Astrocyte of the cerebellum (primary cell): ENCODE measurements at places on chromosomes 6 and 20.
A peak's percentile ranks its signal among the peaks of the same experiment; 100 is the strongest.

DNA sequence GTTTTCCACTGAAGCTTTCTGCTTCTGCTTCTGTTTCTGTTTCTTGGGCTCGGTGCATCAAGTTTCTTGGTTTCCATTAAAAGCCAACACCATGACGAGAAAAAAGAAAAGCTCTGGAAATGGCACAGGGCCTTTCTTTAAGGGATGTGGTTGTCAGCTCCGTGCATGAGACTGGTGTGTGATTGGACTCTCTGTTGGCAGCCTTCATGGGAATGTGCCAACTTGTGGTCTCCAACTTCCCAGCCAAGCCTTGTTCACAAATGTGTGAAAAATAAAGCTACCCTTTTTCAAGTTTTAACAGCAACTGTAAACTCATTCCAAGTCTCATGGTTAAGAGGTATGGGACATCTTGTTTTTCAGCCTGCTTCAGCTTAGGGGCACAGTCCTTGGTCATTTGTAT, 68.7 kb upstream of the CST7 start:
- peak; percentile 6 for DNase-seq

DNA sequence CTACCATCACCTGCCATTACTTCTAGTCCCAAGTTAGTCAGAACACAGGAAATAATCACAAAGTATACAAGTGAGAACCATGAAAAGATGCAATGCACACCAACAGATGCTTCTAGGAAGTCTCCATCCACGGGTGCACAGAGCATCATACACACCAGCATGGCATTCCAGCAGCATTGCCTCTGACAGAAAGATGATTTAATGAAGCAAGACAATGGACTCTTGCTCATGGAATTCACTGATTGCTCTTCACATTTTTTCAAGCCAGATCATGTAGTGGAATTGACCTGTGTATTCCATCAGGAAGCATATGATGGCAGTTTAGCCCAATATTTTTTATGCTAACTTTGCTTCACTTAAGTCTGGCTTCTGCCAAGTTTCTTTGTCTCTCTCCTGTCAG, 406.3 kb upstream of the RGS17 start:
- no peak for DNase-seq

- DNase-seq = no peak
Observed at GRCh38 chr20:62262064-62262463, 23.7 kb downstream of the OSBPL2 start.

- DNase-seq = peak; percentile 15
Observed at GRCh38 chr20:46402331-46402811, 4.0 kb downstream of the ELMO2 start.

GRCh38 chr20:33789109-33789857, 21.9 kb upstream of the CHMP4B start:
- peak; percentile 82 for DNase-seq

DNA sequence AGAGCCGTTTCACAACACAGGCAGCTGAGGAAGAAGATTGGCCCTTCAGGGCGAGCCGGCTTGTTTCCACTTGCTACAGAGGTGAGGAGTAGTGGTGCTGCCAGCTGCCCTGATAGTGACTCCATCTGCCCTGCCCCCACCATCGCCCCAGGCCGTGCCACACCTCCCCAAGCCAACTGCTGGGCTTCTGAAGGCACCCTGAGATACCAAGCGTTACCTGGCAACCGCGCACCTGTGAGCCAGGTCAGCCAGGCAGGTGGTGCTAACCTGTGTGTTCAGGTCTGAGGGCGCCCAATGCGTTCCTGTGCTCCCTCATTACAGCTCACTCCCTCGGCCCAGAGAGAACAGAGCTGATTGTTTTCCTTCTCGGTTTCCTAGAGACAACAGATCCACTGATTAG, 299.1 kb upstream of the ID4 start:
- no peak for DNase-seq

DNA sequence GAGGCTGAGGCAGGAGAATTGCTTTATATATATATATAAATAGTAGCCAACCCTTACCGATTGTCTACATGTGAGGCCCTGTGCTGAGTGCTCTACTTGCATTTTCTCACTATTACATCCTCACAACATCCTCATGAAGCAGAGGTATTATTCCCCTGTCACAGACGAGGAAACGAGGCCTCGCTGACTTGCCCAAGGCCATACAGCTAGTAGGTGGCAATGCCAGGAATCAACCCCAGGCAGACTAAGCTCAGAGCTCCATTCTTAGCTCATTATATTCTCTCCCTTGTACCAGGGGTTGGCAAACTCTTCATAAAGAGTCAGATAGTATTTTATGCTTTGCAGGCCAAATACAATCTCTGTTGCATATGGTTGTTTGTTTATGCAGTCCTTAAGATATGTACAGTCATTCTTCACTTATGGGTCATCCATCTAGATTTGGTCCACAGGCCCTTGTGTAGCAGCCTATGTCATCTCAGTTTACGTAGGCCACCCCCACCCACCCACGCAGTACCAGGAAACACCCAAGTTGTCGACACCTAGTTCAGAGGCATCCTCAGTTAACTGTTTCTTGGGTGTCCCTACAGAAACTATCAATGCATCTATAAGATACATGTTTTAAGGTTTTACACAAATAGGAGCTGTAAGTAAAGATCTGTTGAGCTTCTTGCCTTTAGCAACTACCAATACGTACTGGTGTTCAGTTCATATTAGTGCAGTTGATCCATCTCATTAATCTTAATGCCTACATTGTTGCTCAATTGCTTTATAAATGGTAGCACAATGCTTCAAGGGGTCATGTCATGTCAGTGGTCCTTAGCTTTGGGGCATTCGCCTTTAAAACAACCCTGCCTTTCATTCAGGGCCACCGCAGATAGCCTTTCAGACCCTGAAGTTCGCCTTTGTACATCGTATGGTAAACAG, 3.0 kb downstream of the CASS4 start:
- no peak for DNase-seq

- DNase-seq = no peak
Observed at GRCh38 chr20:43721429-43722152, 5.2 kb downstream of the GTSF1L start.

DNA sequence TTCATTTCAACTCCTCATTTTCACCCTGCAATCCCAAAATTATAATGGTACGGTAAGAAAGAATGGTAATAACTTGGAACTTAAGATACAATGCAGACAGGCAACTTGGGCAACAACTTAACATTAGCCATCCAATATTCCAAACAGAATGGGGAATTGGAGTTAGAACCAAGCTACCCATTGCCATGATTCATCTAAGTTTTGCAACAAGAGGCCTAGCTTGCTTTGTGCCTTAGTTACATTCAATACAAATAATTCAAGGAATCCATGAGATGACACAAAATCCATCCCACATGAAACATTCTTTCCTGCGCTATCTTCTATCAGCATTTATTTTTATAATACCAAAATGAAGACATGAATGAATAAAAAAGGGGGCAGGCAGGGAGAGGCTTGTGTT, 28.4 kb downstream of the DCDC2 start:
- DNase-seq = no peak

- DNase-seq = no peak
Observed at GRCh38 chr20:8060977-8061376, 41.4 kb upstream of the TMX4 start.

GRCh38 chr20:38109591-38110524, 55.2 kb downstream of the TGM2 start:
- DNase-seq = peak; percentile 87

DNA sequence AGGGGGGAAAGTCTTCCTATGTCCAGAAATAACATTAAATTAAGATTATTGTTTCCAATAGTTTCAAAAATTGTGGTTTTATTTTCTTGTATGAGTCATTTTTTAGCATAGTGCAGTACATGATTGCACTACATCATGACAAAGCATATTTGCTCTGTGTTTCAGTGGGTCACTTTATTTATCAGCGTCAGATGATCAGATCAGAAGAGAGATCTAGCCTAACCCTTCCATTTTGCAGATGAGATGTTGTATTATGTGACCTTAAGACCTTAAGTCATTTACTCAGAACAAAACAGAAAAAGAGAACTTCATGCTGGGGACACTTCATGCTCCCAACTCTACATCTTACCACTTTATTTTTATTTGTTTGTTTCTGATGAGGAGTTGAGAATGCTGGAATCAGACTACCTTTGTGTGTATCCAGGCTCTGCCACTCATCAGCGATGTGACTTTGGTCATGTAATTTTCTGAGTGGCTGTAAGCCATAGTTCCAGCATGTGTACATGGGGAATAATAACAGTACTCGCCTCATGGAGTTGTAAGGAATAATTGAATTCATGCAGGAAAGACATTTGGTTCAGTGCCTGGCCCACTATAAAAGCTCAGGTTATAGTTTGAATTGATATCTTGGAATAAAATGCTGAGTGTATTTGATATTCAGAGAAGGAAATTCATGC, 13.5 kb downstream of the EYA4 start:
- DNase-seq = no peak

DNA sequence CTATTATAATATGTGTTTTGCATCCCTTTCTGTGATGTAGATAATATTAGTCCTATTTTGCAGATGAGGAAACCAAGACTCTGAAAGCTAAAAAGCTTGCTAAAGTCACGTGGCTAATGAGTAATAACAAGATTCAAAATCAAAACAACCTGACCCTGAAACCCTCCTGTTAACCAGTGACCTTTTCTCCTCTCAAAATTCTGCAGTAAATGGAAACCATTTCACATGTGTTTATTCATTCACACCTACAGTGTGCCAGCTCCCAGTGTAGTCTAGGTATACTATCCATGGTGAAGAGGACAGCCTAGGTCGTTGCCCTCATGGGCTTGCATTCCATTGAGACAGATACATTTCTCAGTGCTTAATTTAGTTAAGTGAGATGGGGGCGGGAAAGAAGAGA, 30.6 kb upstream of the PHACTR2 start:
- DNase-seq = no peak

GRCh38 chr6:116158641-116159040, 32.7 kb upstream of the COL10A1 start:
- peak; percentile 11 for DNase-seq

GRCh38 chr6:35730745-35731413, 6.0 kb upstream of the ARMC12 start:
- no peak for DNase-seq

DNA sequence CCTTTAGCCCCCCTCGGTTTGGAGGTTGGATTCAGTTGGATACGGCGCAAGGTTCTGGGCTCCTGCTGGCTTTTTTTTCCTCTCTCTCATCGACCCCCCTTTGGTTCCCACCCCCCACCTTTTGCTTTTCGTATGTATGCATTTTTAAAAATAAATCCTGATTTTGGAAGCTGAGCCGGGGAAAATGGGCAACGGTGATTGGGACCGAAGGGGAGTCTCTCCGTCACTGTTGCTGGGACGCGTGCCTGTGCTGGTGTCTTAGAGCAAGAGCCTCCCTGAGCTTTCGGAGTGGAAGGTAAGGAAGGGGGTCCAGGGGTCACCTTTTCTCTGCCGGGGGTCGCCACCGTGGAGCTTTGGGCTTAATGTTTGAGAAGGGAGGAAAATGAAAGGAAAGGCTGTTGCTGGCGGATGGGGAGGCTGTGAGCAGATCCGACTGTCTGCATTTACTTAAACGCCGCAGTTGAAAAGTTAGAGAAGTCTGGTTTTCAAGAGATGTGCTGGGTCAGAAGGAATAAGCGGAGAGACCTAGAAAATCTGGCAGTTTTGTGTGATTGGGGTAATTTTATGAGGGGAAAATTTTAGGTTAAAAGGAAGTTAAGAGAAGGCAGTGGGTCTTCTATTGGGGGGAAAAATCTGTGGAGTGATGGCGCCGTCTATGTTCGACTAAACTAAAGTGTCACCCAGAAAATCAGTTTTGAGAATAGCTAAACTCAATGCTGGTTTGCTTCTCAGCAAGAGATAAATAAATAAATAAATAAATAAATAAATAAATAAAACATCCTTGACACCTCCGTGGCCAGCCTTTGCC, 828 bp downstream of the ADGRB3 start:
- DNase-seq = no peak

DNA sequence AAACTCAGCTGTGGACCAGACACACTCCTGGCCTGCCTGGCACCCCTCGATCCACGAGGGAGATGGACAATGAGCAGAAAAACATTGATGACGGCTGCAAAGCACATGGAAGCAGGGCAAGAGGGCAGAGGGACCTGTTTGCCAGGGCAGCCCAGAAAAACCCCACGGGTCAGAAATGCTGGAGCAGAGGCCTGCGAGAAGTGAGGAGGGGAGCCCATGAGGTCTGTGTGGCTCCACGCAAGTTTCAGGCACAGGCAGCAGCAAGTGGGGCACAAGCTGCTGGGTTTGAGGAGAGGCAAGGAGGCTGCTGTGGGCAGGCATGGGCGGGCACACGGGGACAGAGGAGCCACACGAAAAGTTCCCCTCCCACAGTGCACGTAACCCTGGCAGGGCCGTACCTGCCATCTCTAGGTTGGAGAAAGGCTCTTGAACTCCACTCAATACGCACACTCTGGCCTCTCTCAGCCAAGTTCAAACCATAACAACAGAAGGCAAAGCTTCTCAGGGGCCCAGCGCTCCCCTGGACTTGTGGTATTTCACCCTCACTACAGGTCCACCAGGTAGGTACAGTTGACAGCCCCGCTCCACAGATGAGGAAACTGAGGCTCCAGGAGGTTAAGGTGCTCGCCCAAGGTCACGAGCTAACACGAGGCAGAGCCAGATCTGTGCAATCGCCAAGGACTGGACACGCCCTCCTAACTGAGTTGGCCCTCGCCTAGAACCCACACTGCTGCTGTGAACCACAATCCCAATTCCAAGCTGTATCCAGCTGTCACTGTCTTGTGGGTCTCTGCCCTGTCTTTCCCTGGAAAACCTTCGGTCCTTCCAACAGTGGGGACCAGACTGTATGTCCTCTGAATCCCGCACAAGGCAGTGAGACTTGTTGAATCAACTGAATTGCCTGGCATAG, 108.2 kb downstream of the NOL4L start:
- no peak for DNase-seq

GRCh38 chr6:136647363-136647852, 97.2 kb upstream of the MAP7 start:
- DNase-seq = peak; percentile 61

DNA sequence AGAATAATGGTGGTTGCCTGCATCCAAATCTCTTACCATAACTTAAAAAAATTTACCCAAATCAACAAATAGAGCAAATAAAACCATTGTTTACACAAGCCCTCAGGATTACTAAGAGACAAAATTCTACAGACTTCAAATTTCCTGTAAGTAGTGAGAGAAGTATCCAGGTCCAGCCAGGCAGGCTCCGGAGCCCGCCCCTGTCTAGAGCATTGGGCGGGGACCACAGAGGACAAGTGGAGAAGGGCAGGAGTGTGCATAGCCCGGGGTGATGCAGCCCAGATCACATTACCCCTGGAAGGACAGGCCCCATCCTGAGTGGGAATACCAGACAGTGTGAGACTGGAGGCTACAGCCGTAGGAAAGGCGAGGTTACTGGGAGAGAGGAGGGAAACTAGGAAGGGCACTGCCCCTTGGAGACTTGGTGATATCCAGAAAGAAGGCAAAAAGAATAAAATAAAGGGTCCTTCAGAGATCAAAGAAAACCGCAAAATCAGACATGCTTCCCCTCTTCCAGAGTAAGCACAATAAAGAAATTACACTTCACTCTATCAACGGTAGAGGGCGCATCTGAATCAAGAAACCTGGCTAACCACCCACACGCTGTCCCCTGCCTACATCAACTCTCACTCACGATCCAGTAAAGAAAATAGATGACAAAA, 26.6 kb downstream of the RIN2 start:
- DNase-seq = peak; percentile 84

GRCh38 chr20:17228624-17229061, 1.8 kb downstream of the PCSK2 start:
- no peak for DNase-seq
